Foreskin keratinocyte (primary cell): ENCODE measurements at places on chromosomes 6 and 20. TPM values are rescaled to one million over a fixed set of nuclear protein-coding genes. Genes with fewer than 3 reads are reported as not detected.

DNA sequence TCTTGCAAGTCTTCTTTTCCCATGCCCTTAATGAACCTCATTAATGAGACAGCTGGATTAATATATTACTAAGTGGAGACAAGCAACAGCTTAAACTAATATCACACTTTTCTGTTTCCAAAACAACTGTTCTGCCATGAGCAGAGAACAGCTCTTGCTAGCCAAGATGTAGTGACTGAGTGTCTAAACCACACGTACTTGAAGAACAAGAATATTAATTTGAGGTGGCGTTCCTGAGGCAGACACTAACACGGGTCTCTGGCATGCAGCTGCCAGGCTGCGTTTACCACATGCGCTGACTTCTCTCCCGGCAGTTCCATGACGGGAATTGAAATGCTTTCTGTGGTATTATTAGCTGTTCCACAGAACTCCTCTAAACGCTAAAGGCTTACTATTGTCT, 80.6 kb downstream of the FNDC1 start:
- DNase-seq: no peak

- no peak for DNase-seq
Measured at GRCh38 chr6:130931683-130932082, 104.5 kb downstream of the SMLR1 start.

DNA sequence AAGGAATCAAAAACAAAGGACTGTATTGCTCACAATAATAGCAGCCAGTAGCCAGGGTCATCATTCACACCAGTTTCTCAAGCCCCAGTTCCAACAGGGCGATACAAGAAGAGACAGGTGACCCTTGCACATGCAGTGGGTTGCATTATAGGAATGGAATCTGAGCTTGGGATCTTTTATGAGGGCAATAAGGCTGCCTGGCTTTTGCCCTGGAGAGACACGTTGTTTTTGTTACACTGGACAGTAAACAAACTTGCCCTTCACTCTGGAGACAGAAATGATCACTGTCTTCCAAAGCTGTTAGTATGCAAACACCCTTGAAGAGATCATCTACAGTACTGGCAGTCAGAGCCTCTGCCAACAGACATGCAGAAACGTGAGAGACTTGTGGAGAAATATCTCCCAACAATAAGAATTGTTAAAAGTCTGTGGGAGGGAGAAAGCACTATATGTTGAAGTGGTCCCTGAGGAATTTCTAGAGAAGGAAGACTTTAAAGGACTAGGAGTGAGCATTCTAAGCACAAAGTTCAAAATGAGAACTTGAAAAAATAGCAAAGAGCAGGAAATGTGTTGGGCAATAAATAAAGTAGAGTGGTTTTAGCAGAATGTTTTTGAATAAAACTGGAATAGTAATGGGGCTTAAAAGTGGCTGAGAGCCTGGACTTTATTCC, 6.2 kb upstream of the COL12A1 start:
- no peak for DNase-seq

- no peak for DNase-seq
Measured at GRCh38 chr6:130993292-130993765, 69.7 kb downstream of the EPB41L2 start.

DNA sequence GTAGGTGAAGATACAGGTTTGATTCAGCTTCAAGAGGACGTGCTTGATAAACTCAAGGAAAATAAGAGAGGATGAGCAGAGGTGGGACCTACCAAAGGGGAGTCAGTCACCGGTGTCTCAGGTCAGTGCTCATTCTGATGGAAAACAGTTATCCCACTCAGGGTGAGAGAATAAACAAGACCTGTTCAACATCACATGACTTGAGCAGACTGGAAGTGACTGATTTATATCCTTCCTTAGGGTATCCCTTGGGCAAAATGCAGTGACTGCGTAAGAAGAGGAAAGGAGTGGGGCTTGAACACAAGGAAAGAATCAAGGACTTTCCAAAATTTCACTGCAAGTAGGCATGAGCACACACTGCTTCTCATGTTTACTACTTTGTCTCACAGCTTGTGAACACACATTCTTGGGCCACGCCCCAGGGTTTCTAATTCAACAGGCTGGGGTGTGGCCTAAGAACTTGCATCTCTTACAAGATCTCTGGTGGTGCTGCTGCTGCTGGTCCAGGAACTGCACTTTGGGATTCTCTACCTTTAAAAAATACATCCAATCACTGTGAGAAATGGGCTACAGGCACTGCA, 11.6 kb downstream of the CST3 start:
- peak; percentile 73 for DNase-seq

The OR2H1 gene
- total RNA-seq: not detected in 2 replicates

The MACROD2 gene
- 0.67 and 0.68 TPM in 2 replicates for total RNA-seq
